Activated CD4-positive, alpha-beta T cell treated with anti-CD3 and anti-CD28 coated beads for 4 hours (primary cell): ENCODE measurements at places on chromosomes 1 and 21.

DNA sequence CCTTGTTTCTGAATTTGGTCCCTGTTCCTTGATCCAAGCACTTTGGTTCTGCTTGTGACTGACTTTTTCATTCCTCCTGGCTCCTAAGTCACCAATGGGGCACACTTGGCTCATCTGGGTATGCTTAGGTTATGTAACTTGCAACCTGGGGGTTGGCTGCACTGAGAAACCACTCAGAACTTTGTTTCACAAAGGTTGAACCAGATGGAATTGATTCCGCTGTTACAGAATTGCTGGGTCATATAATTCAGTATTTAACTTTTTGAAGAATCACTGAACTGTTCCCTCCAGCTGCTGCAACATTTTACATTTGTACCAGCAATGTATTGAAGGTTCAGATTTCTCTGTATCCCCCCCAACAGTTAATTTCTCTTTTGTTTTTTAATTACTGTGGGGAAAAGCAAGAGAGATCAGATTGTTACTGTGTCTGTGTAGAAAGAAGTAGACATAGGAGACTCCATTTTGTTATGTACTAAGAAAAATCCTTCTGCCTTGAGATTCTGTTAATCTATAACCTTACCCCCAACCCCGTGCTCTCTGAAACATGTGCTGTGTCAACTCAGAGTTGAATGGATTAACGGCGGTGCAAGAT is 9.6 kb upstream of the NVL start:
- DNase-seq = no peak

DNA sequence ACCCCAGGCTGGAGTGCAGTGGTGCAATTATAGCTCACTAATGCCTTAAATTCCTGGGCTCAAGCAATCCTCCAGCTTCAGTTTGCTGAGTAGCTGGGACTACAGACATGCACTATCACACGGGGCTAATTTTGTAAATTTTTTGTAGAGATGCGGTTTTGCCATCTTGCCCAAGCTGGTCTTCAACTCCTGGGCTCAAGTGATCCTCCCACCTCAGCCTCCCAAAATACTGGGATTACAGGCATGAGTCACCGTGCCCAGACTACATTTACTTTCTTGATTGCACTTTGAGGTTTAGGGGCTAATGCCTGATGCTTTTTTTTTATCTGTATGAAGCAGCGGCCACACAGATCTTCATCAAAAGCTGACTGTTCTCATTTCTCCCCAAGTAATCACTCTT is 124.6 kb downstream of the KIF26B start:
- no peak for DNase-seq

DNA sequence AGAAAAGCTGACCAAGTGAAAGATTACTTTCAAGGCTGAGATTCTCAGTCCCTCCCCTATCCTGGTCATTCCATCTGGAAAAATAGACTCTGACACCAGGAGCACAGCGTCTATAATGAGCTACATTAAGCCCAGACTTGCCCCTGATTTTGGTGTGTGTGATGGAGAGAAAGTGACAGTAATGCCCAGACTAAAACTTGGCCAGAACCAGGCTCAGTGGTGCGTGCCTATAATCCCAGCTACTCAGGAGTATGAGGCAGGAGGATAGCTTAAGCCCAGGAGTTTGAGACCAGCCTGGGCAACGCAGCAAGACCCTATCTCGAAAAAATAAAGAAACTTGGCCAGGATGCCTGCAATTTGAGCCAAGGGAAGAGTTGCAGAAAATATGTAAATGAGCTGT is 15.9 kb downstream of the PLEKHA6 start:
- no peak for DNase-seq

DNA sequence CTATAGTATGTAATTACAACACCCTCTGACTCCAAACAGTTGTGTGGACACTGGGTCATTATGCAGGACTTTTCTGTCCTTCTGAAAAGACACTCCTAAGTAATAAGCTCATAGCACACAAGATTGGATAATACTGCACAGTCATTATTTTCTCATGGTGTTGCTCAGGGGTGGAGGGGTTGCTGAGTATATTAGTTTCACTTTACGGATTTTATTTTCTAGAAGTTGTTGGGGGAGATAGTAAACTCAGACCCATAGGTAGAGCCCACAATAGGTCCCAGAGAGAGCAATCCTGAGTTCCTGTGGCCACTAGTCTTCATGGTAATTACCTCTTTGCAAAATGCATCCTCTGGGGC is 53.4 kb downstream of the DUSP10 start:
- no peak for DNase-seq

GRCh38 chr1:18941221-18942141 is 15.0 kb downstream of the IFFO2 start:
- no peak for DNase-seq

GRCh38 chr1:175861626-175862367 is 118.4 kb upstream of the TNR start:
- DNase-seq = no peak

DNA sequence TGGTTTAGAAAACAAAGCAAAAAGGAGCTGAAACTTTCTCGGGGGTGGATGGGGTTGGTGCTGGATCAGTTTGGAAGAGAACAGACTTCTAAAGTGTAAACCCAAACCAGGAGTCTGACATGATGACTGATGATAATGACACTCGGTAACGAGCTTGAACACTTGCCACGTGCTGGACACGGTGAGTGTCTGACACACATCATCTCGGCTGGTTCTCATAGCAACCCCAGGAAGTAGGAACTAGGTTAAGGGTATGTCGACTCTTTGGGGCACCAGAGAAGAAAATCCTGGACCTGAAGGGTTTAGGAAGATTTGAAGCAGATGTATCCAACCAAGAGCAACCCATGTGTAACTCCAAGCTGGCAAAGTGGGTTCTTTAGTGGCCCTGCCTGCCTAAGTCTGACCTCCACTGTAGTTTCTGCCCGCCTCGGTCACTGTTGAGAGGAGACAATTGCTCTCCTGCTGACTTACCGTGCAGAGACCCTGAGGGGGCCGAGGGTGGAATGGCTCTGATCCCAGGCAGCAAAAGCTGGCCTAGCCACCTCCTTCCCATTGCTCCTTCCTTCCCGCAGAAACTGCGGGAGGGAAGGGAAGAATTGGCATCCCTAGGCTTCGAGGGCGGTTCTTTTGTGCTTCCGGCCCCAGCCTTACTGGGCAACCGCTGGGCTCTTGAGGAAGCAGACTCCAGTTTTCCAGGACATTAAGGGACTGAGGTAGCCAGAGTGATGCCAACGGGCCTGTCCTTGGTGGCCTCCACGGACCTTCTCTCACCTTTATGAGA is 156.0 kb downstream of the TOMM20 start:
- no peak for DNase-seq

DNA sequence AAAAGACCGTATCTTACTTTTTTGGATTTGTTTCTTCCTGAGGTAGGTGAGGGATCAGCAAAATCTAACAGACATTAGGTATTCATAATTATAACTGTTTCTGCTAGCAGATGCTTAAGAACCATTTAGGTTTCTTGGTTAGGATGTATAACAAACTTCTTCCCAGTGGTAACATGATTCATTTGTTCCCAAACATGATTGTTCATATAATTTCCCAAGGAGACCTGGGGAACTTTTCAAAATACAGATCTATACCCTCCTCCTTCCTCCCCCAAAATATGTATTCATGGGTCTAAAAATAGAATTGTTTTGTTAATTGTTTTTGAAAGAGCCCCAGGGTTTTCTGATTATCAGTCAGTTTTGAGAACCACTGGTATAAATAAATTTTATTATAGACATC is 228.2 kb downstream of the COP1 start:
- no peak for DNase-seq

DNA sequence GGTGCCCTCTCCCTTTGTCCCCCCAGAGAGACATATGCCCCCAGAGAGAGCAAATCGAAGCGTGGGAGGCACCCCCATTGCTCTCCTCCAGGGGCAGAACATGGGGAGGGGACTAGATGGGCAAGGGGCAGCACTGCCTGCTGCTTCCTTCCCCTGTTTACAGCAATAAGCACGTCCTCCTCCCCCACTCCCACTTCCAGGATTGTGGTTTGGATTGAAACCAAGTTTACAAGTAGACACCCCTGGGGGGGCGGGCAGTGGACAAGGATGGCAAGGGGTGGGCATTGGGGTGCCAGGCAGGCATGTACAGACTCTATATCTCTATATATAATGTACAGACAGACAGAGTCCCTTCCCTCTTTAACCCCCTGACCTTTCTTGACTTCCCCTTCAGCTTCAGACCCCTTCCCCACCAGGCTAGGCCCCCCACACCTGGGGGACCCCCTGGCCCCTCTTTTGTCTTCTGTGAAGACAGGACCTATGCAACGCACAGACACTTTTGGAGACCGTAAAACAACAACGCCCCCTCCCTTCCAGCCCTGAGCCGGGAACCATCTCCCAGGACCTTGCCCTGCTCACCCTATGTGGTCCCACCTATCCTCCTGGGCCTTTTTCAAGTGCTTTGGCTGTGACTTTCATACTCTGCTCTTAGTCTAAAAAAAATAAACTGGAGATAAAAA is 8.4 kb downstream of the EFNA3 start:
- no peak for DNase-seq

DNA sequence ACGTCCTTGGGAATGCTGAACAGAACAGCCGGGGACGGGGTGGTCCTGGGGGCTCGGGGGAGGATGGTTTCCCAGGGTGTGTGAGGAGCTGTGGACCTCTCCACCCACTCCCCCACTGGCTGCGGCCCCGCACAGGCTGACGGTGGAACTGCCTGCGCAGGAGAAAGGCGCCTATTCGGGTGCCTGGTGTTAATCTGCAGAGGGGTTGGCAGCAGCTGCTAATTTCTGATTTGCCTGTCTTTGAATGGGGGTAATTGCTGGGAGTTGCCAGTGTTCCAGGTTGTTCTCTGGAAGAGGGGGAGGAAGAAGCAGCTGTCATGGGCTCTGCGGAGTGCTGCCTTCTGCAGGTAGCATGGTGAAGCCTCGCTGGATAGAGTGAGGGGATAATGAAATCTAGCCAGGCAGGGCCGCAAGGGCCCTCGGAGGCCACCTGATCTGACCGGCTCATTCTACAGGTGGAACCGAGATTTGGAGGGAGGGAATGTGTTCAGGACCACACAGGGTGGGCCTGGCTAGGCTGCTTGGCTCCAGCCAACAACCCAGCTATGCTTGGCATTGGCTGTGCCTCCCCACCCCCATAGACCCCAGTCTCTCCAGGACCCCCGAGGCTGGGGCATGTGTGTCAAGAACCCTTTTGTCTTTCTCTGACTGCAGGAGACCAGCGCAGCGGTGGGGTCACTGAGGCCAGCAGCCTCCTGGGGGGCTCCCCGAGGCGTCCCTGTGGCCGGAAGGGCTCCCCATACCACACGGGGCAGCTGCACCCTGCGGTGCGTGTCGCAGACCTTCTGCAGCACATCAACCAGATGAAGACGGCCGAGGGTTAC is 67.1 kb downstream of the PTPRU start:
- DNase-seq = no peak

- DNase-seq = peak; percentile 55
Observed at GRCh38 chr1:236103646-236104218, 38.6 kb upstream of the GPR137B start.

DNA sequence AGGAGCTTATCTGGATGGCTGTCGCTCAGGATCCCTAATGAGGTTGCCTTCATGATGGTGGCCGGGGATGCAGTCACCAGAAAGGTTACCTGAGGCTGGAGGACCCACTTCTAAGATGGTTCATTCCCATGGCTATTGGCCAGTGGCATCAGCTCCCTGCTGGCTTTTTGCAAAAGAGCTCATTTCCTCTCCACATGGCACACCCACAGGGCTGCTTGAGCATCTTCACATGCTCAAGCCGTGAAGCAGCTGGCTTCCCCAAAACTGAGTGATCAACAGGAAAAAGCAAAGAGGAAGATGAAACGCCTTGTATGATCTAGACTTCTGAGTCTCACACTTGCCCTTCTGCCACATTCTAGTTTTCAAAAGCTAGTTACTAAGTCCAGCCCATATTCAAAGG is 124.6 kb upstream of the CXADR start:
- DNase-seq = no peak

- no peak for DNase-seq
Observed at GRCh38 chr1:224064150-224064549, 49.8 kb upstream of the FBXO28 start.

DNA sequence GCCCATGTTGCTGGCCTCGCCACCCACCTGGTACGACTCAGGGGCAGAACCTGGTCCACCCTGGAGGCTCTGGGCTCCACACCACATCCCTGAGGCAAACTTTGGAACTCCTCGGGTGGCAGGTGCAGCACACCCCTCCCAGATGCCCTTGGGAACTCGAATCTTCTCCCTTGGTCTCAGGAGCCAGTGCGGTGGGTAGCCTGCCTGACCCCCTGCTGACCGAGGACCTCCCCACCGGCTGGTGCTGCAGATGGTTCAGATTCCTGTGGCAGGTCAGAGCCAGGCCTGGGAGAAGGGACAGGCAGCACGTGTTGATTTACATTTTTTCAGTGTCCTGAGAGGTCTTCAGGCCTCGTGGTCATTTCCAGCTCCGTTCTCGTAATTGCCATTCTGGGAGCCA is 6.3 kb upstream of the CFAP410 start:
- DNase-seq = no peak

GRCh38 chr1:228373681-228374571 is 32.7 kb downstream of the TRIM11 start:
- no peak for DNase-seq

- DNase-seq = no peak
Observed at GRCh38 chr1:165826565-165827267, 698 bp upstream of the UCK2 start.

GRCh38 chr21:15653710-15654109 is 76.1 kb upstream of the USP25 start:
- DNase-seq = no peak

DNA sequence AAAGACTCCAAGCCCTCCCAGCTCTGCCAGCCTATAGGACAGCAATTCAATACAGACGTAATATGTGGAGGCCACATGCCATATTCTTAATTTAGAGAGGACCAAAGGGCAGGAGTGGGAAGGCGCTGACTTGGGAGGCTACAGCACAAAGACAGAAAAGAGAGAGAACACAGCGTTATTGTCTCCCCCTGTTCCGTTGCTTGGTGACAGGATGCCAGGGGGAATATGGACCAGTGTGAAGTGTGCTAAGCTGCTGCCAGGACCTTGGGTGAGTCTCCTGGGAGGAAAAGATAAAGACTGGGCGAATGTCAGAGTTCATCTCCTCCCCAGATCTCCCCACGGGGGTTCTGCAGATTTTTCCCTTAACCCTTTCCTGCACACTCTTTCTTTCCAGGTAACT is 102.1 kb upstream of the ADAR start:
- no peak for DNase-seq

GRCh38 chr1:160619742-160620277 is 27.0 kb downstream of the SLAMF1 start:
- no peak for DNase-seq

- DNase-seq = no peak
Observed at GRCh38 chr1:11530731-11531311, 51.9 kb downstream of the DISP3 start.

GRCh38 chr1:225928186-225929175 is 4.4 kb upstream of the PYCR2 start:
- DNase-seq = no peak

GRCh38 chr1:86993269-86993985 is 79.0 kb downstream of the HS2ST1 start:
- DNase-seq = no peak

DNA sequence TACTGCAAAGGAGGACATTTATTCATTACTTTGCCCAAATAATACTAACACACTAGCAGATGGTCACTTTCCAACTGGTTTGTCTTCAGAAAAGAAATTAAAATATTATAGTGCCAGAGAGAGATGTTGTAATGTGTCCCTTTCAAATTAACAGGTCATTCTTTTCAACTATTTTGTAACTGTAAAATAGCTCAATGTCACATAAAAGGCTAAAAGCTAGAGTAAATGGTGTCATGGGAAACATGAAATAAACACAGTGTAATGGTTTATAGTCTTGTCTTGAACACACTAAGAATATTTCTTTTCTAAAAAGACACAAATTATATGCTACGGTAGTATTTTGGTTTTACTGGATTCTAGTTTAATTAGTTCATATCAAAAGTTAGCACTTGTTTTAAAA is 77.8 kb downstream of the ADGRL2 start:
- no peak for DNase-seq

- no peak for DNase-seq
Observed at GRCh38 chr21:22582026-22582425, 1583.8 kb downstream of the NCAM2 start.
